ENCODE measurements at places on chromosomes 4 and X. TPM values are rescaled to one million over a fixed set of nuclear protein-coding genes. Genes with fewer than 3 reads are reported as not detected.

DNA sequence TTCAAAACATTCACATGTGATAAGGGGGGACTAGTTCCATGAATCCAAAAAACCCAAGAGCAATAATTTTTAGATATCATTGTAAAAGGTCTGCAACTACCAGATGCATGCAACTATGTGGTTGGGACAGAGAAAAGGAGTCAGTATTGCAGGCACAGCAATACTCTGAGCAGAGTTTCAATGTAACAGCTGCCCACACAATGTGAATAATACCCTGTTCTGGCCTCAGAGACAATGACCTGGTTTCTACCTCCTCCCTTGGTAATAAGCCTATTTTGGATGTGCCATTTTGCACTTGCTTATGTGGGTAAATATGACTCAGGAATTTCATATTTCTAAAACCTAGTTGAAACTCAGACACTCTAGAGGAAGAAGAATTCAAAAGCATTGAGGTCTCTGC lies 194.8 kb upstream of the RASGEF1B start:
- DNase-seq = no peak

DNA sequence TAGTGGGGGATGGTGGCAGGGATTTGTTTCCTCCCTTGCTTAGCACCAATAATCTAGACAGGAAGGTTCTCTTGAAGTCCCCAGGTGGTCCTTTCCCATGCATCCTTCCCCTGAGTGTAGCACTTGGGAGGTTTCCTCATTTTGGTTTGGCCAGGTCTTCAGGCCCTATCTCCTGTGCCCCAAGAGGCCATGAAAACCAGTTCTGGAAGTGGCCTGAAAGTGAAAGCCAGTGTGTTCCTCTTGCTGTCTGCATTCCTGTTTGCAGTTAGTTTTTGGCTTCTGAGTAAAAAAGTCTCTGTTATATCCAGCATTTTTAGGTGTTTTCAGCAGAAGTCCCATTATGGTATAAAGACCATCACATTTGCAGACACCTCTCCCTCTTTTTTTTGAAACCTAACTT lies 59.5 kb downstream of the MTM1 start:
- no peak for DNase-seq

GRCh38 chrX:106955004-106955772 lies 35.0 kb downstream of the CLDN2 start:
- DNase-seq = no peak

DNA sequence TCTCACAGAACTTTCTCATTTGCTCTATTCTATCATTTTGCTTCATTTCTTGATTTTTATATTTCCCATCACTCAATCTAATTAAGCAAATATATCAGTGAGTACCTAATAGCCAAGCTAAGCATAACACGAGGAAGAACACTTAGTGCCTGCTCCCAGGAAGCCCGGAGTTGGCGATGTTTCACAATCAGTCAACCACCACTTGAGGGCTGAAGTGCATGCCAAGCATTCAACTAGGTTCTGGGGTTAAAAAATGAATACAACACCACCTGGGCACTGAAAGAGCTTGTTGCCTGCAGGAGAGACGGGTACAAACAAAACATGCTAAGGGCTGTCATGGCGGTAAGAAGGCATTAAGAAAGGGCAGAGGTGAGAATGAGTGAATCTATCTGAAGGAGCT lies 47.5 kb downstream of the UCHL1 start:
- DNase-seq = no peak

- DNase-seq = no peak
These were observed 76.5 kb downstream of the MED28 start for GRCh38 chr4:17690898-17691297.

- peak; percentile 77 for DNase-seq
These were observed at the start of gene GPC4 for GRCh38 chrX:133415276-133416105. TSS of gene GPC4 (minus strand) at chrX:133415489. CDS start at chrX:133414965, 524 bp downstream.

DNA sequence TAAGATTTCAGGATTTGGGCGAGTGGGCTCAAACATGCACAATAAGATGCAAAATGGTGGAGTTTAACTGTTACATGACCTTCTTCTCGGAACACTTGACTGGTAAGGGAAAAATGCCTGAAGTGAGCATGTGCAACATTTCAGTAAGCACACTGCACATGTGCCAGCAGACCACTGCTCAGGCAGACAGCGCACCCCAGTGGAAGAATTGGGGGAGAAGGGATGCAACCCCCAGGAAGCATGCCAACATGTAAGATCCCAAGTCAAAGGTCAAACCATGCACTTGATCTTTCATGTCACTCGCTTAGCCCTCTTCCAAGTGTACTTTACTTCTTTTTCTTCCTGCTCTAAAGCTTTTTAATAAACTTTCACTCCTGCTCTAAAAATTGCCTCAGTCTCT lies 256.3 kb downstream of the CENPC start:
- DNase-seq = no peak

- no peak for DNase-seq
These were observed 240.4 kb upstream of the ZCCHC13 start for GRCh38 chrX:74063426-74064155.

DNA sequence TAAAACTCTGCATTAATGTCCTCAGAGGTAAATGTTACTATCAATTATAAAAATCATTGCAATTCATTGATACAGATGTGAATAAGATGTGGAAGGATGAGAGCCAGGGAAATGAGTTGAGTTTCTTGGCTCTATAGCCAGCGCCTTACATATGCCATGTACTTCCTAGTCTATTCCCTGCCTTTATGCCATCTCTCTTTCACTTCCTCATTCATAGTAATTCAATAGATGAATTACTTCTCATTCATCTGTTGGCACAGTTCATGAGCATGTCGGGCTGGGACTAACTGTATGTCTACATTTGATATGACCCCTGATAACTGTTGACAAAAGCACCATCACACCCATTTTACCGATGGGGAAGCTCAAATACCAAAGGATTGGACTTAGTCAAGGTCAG lies 55.7 kb downstream of the LNX1 start:
- no peak for DNase-seq

- no peak for DNase-seq
These were observed 129.3 kb downstream of the CPEB2 start for GRCh38 chr4:15131551-15131950.

GRCh38 chrX:107729558-107730297 lies 45.9 kb downstream of the TSC22D3 start:
- DNase-seq = no peak

- DNase-seq = no peak
These were observed 1.3 kb downstream of the AMER1 start for GRCh38 chrX:64204252-64204651.

- no peak for DNase-seq
These were observed 6.7 kb upstream of the WAS start for GRCh38 chrX:48676893-48677270.

GRCh38 chr4:94225449-94225848 lies 17.8 kb downstream of the SMARCAD1 start:
- DNase-seq = no peak

DNA sequence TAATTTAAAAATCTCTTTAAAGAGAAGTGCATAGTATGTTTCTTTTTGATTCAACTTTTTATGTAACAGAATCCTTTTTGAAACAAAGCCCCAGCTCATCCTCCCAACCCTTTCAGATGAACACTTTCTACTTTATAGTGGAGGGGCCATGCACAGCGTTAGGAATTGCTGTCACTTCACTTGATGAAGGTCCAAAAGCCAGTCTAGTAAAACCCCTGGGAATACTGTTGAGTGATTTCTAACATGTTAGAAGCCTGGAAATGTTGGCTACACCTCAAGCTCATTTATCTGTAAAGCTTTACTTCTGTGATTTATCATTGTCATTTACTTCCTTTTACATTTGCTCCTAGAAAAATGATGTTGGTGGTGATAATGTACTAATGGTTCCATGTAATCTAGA lies 1608.9 kb upstream of the TENM3 start:
- no peak for DNase-seq

- no peak for DNase-seq
These were observed 54.1 kb downstream of the SRPX start for GRCh38 chrX:38166478-38167083.

GRCh38 chr4:37909332-37910090 lies 18.6 kb downstream of the TBC1D1 start:
- no peak for DNase-seq

DNA sequence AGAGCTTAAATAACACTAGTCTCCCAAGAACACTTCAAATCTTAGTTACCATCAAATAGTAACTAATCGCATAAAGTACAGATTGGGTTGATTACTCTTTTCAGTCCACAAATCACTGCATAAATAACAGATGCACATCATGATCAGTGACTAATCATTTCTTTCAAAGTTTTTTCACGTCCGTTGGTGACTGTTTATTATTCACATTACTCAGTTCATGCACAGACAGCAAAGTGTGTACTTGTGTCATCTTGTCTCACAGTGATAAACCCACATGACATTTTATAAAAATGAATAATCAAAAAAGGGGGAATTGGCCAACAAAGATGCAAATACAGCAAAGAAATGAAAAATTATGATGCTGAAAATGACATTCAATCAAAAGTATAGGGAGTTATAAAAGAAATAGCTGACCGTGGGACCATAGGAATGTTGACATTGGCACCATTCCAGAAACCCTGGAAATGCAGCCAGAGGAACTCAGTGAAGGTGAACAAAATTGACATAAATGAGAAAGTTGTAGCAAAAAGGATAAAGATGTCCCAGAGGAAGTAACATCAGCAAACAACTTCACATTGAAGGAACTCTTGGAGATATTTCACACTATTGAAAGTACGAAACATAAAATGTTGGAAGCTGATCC lies 161.5 kb downstream of the SOX3 start:
- DNase-seq = no peak

DNA sequence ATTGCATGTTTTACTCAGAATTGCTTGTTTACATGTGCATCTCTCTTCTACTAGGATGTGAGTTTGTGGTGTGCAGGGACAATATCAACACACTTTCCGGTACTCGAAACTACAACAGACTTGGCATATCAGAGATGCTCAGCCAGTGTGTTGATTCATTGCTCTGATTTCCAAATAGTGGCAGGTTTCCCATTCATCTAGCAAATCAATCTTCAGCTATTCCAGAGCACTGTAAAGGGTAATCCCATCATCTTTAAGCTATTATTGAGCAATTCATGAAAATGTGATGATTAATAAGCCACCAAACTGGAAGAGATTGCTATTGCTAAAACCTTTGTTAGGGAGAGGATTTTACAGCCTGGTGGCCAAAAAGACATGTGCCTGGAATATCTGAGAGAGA lies 574.2 kb upstream of the CPEB2 start:
- DNase-seq = no peak

DNA sequence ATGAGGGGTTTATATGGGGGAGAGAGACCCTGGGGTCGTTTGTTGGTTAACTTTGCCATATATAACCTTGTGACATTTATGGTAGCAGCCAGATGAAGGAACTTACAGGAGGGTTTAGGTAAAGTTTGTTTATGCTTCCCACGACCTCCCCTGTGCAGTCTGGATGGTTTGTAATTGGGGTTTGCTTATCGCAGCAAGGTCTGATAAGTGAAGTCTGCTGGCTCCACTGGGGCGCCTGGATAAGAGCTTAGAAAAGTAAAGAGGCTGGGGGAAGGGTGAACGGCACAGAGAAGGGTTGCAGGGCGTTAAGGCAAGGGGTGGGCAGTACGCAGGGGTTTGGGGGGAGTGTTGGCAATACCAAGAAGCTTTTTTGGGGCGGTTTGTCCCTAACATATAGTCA lies 98.7 kb downstream of the KDM6A start:
- DNase-seq = no peak

GRCh38 chr4:39814403-39815185 lies 116.7 kb downstream of the UBE2K start:
- DNase-seq = no peak

- DNase-seq = no peak
These were observed 31.4 kb upstream of the RBPJ start for GRCh38 chr4:26289401-26289800.

- no peak for DNase-seq
These were observed 37.3 kb downstream of the SEC24D start for GRCh38 chr4:118798658-118799057.

GRCh38 chrX:3415011-3415410 lies 68.6 kb upstream of the MXRA5 start:
- DNase-seq = no peak

DNA sequence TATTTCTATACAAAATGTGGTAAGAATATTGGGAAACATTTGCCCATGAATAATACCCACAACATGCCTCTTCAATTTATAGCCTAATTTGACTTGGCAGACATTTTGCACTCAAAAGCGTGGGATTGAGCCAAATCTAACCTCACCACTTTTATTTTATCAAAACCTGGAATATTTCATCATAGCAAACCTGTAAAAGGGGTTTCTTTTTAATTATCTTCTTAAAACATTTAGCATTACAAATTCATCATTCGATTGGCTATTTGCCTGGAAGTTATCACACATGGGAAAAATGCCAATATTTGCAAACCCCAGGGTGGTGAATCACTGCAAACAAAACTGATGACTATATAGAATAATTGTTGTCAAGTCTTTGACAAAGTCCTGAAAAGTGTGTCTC lies 56.2 kb downstream of the VCX3B start:
- no peak for DNase-seq

DNA sequence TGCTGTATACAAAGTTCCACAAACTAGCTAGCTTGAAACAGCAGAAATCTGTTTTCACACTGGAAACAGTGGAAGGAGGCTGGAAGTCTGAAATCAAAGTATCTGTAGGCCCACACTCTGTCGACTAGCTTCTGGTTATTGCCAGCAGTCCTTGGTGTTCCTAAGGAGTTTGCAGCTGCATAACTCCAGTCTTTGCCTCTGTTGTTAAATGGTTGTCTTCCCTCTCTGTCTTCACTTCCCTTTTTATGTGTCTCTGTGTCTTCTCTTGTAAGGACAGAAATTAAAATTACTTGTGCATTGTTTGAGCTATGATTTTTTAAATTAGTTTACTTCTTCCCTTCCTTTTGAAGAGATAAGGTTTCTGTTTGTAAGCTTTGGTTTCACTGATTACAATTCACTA lies 8.2 kb downstream of the MTHFD2L start:
- DNase-seq = no peak

GRCh38 chr4:146643812-146644401 lies 5.2 kb downstream of the POU4F2 start:
- DNase-seq = no peak

GRCh38 chr4:186839122-186840037 lies 115.7 kb upstream of the FAT1 start:
- peak; percentile 48 for DNase-seq

DNA sequence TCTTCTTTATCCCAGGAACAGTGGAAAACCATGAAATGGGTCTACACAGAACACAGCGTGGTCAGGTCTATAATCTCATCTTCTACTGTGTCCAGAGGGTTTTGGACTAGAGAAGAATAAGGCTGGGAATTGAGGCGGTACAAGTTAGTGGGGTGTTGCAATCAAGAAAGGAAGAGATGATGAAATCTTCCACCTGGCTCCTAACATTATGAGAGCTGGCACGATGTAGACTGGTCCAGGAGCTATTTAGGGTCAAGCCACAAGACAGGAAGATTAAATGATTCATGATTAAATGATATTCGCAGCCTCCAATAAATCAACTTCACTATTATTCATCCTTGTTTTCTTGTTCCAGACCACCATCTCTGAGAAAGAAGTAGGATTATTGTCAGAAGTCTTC lies 88.0 kb downstream of the ARSF start:
- no peak for DNase-seq

GRCh38 chr4:10033191-10033881 lies 12.0 kb upstream of the SLC2A9 start:
- peak; percentile 66 for DNase-seq

GRCh38 chr4:74041418-74041817 lies 2.9 kb upstream of the CXCL3 start:
- DNase-seq = no peak

The RENBP gene
- 1.9 TPM for polyA plus RNA-seq

The FAM133A gene
- 0.42 TPM for polyA plus RNA-seq

The CENPVL1 gene
- not detected for polyA plus RNA-seq

The NKX6-1 gene
- polyA plus RNA-seq = not detected

The BEX1 gene
- polyA plus RNA-seq = 3.3 TPM

The CCDC149 gene
- 14.7 TPM for polyA plus RNA-seq

The HTR2C gene
- polyA plus RNA-seq = not detected

The USP26 gene
- not detected for polyA plus RNA-seq
